ENCODE measurements at places on chromosomes 4 and X.
A peak's percentile ranks its signal among the peaks of the same experiment; 100 is the strongest.

DNA sequence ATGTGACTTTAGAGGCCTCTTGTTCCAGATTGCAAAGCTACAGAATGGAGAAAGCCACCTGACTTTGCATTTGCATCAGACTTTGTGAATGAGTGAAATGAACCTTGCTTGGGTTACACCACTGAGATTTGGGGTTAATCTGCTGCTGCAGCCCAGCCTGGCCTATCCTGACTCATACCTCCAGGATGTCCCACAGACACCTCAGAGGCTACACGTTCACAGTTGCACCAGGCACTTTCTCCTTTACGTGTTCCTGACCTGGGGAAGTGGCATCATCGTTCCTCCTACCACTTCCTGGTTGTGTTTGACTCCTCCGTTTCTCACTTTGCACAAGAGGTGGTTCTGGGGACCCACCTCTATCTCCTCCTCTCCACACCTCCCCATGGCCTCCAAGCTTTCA, 9.2 kb upstream of the SORCS2 start:
- DNase-seq, result no peak

DNA sequence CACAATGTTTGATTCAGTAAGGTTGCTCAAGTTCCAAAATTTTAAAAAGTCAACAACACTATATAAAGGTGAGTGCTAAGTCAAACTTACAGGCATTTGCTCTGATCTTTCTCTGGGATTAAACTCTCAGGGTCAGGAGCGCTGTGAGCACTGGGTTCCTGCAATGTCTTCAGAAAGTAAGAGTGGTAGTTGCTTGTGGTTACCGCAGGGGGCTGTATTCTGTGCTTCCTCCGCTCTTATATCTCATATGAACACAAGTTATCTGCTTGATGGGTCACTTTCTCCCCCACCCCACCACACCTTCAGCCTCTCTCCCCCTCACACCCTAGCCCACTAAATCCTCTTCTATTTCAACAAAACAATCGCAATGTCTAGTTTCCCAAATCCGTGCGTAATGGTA, 116.4 kb upstream of the IGSF1 start:
- DNase-seq, result no peak

GRCh38 chr4:184282895-184283654, 65.4 kb upstream of the ENPP6 start:
- DNase-seq, result peak; percentile 24

- DNase-seq, result no peak
Measured at GRCh38 chrX:111260451-111260850, 9.8 kb downstream of the CAPN6 start.

- DNase-seq, result no peak
Measured at GRCh38 chr4:163395758-163396157, 52.1 kb downstream of the NPY5R start.

GRCh38 chr4:137614491-137614890, 82.2 kb upstream of the PCDH18 start:
- DNase-seq, result peak; percentile 11

GRCh38 chrX:6021316-6022091, 207.2 kb downstream of the NLGN4X start:
- peak; percentile 4 for DNase-seq

- no peak for DNase-seq
Measured at GRCh38 chr4:168917138-168917779, 92.8 kb downstream of the CBR4 start.

GRCh38 chrX:1564750-1565683, 26.4 kb upstream of the AKAP17A start:
- no peak for DNase-seq

DNA sequence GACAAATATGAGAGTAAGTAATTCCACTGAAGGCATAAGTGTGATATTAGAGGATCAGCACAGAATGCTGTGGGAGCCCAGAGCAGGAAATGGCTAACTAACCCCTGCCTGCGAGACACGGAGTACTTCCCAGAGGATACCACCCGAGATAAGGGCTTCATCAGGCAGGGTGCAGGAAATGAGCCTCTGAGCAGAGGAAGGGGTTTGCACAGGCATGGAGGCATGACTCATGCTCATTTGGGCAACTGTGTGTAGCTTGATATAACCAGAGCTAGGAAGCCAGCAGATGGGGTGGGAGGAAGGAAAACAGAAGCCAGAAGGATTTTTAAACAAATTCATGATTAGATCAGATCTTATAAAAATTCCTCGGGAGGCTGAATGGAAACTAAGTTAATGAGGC, 70.0 kb upstream of the TSPAN5 start:
- no peak for DNase-seq

GRCh38 chr4:114225436-114225835, 246.0 kb upstream of the ARSJ start:
- DNase-seq, result no peak

All from SHP77 (cell line).